Naive thymus-derived CD8-positive, alpha-beta T cell (primary cell): ENCODE measurements at places on chromosomes 12 and 14.
A peak's percentile ranks its signal among the peaks of the same experiment; 100 is the strongest.

DNA sequence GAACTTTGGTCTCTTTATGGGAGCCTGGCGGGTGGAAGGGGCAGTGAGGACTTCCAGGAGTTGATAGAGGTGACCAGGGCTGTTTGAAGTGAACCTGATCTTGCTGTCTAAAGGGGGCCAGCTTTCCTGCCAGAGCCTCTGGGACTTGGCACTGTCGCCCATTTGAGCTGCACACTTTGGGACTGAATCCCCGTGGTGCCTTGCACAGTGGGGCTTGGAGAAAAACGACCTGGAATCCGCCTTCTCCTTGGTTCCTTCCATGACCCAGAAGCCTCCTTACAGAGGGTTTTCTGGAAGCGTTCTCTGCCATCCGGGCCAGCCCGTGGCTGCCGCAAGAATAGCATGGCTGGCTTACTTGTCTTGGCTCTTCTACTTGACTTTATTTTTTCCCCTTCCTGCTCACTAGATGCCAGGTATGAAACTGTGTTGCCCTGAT is 2.0 kb downstream of the RFLNA start:
- no peak for DNase-seq

GRCh38 chr12:94416613-94417012 is 43.1 kb downstream of the CEP83 start:
- no peak for DNase-seq

DNA sequence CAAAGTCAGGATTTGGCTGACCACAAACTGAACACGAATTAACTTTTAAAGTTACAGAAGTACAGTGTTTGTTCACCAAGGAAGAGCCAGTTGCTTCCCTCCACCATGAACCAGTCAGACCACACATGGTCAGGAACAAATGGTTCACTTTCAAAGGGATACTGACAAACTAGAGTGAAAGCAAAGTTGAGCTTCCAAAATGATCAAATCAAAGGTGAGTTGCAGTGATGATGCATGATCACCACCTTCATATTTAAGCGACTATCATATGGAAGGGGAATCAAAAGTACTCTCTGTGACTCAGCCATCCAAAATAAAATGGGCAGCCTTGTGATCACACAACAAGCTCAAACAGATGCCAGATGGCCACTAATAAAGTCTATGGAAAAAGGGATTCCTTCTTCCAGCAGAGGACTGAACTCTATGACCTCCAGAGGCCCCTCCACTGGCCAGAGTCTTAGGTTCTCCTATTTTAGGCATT is 13.1 kb downstream of the NT5DC3 start:
- DNase-seq, result no peak

DNA sequence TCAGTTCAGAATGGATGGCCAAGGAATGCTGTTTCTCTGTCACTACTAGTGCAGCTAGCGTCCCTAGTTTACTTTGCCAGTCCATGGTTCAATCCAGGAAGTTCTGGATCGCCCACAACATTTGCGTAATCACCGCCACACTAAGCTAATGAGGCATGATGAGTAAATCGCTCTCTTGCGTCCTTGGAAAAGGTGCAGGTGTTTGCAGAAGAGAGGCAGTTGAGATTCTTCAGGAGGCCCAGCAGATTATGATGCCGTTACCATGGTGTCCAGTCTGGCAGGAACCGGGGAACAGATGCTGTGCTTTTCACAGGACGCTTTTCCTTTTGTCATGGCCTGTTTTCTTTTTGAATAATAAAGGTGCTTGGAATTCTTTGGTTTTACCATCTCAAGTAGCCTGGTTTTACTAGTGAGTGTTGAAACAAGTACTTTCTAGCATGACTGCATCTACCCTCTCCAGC is 9.0 kb downstream of the TPH2 start:
- DNase-seq, result no peak

GRCh38 chr12:53236443-53237111 is 4.6 kb upstream of the RARG start:
- DNase-seq, result peak; percentile 54

GRCh38 chr14:89397569-89398230 is 19.3 kb downstream of the FOXN3 start:
- no peak for DNase-seq

DNA sequence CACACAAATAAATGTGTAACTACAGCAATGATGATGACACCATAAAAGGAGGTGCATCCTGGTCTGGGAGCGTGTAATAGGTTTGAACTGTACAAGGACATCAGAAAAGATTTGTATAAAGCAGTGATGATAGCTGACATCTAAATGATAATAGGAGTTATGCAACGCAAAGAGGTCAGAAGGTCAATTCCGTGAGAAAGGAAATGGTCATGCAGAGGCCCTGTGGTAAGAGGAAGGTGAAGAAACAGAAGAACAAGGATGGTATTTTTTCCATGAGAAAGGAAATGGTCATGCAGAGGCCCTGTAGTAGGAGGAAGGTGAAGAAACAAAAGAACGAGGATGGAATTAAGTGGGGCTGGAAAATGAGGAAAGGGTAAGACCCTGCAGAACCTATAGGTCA is 106.7 kb upstream of the TMPO start:
- no peak for DNase-seq

DNA sequence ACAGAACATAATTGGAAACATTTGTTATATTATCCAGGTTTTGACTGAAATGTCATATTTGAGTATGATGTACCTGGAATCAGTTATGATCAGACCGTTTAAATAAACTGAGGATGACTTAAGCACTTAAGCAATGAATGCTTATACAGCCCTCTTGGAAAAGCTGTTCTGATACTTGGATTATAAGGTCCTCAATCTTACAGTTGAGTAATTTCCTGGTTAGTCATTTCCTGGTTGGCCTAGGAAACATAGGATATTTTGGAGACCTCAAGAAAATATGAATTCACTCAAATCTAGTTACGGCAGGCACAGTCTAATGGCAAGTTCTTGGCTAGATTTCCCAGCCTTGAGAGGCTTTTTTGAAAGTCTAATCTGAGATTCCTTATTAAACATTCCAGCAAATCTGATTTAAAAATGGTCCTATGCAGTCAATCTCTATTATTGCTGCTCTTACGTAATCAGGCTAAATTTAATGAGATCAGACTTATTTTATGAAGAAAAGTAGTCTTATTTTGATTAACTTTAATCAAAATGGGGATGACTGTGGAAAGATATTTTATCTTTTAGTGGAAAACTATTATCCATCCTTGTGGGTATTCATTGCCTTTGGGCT is 447.2 kb downstream of the SNAPC1 start:
- no peak for DNase-seq

GRCh38 chr12:93536111-93536765 is 36.2 kb upstream of the SOCS2 start:
- no peak for DNase-seq

- no peak for DNase-seq
Measured at GRCh38 chr14:105465209-105466031, 9.2 kb upstream of the CRIP2 start.

GRCh38 chr12:823028-823698 is 70.8 kb downstream of the WNK1 start:
- DNase-seq, result no peak

DNA sequence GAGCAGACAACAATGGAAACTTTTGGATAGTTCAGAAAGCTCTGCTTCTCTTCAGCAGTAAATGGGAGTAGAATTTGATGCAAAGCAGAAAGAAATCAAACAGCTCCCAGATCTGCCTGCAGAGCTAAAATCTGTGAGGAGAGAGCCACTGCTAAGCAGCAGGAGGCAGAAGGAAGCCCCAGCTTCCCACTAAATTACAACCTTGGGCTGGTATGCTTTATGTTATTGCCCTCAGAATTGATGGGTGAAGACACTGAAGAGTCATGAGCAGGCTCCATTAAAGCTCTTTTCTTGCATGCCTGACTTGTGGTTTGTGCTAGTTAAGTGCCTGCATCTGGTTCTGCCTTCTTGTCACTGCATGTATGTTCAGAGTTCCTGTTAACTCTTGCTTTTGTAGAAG is 8.4 kb downstream of the ZC2HC1C start:
- DNase-seq, result no peak

DNA sequence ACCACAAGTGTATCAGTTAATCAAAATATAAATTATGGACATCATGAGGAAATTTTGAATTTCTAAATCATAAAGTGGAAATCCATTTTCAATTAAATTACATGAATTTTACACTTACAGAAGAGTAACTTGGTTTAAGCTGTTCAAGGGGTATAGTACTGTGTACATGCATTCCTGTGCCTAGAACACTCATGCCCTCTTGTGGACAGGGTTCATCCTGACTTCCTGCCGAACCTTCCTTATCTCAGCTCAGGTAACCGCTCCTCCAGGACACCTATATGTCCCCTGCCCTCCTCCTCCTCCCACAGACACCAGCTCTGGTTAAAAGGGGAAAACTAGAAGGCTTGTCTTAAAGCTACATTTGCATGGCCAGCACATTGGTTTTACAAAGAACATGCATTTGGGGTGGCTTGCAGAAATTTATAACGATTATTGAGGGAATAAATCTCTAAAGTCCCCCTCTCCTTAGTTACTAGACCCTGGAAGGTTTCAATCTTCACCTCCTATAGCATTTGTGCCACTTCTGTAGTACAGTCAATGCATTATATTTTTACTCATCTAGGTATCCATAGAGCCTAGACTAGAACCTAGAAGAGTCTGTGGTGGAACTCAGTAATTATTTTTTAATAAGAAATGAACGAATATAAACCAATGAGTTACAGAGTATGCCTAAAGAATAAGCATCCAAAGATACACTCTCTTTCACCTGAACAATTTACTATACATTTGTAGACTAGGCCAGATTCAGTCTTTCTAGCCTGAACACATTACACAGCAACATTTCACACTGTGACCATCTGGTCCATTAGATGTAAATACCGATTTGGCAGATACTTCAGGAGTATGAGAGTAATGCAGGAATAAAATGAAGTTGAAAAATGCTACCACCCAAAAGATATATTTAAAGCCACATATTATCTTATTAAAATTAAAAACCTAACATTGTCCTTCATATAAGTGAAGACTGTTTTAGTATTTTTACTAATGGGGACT is 345.6 kb downstream of the PAWR start:
- no peak for DNase-seq

DNA sequence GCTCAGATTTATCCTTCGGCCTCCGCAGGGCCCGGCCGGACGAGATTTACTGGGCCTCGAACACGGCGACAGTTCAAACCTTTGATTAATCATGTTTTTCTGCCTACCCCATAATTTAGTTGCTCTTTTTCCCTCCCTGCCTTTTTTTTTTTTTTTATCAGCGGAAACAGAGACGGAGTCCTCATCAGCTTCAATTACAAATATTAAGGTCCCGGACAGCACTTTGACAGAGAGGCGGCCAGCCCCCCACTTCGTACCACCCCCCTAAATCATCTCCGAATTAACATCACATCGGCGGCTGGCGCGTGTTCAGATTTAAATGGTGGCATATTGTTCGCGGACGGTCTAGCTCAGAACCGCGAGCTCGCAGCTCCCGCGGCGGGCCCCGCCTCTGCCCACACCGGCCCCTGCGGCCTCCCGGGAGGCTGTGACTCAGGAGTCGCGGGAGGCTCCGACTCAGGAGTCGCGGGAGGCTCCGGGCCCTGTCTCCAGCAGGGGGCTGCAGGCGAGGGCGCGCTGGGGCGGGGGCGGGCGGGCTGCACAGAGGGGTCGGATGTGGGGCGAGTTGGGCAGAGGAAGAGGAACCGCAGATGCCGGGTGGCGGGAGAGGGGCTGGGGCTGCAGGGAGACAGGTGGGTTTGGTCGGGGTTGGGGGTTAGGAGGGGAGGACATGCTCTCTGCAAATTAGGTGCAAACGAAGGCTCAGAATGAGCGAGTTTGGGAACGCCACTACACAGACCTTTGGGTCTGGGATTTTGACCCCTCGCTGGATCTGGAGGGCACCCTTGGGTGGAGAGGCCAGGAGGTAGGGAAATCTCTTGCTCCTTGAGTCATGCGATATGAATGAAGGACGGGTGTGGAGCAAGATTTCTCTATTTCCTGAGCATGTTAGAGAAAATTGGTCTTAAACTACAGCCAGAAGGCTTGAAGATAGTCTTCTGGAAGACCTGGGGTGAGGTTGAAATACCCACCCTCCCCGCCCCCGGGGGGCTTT is 19.6 kb upstream of the ATP5MC2 start:
- peak; percentile 10 for DNase-seq

- no peak for DNase-seq
Measured at GRCh38 chr12:123608182-123608581, 6.3 kb downstream of the DDX55 start.

DNA sequence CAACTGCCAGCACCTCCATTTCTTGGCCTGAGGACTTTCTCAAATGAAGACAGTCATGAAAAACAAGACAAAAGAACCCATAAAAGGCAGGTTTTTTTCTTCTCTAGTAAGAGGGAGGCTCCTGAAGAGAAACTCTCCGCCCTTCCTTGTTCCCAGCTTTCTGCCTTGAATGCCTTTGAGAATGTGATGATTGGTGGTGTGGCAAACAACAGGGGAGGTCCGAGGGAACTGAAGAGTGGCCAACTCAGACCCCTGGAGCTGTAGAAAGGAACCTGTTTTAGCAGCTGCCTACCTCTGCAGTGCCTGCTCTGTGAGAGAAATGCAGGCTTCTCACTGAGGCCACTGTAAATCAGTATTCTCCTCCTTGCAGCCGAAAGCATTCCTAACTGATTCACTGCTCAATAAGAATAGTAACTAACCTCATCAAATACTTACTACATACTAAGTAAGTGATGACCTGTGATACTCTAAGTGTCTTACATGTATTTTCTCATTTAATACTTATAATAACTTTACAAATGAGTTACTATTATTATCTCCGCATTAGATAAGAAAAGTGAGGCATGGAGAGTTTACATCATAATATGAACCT is 16.7 kb upstream of the ERC1 start:
- no peak for DNase-seq

- DNase-seq, result no peak
Measured at GRCh38 chr12:39993268-39993667, 112.6 kb downstream of the SLC2A13 start.

- DNase-seq, result no peak
Measured at GRCh38 chr12:69929531-69929930, 104.5 kb downstream of the MYRFL start.

DNA sequence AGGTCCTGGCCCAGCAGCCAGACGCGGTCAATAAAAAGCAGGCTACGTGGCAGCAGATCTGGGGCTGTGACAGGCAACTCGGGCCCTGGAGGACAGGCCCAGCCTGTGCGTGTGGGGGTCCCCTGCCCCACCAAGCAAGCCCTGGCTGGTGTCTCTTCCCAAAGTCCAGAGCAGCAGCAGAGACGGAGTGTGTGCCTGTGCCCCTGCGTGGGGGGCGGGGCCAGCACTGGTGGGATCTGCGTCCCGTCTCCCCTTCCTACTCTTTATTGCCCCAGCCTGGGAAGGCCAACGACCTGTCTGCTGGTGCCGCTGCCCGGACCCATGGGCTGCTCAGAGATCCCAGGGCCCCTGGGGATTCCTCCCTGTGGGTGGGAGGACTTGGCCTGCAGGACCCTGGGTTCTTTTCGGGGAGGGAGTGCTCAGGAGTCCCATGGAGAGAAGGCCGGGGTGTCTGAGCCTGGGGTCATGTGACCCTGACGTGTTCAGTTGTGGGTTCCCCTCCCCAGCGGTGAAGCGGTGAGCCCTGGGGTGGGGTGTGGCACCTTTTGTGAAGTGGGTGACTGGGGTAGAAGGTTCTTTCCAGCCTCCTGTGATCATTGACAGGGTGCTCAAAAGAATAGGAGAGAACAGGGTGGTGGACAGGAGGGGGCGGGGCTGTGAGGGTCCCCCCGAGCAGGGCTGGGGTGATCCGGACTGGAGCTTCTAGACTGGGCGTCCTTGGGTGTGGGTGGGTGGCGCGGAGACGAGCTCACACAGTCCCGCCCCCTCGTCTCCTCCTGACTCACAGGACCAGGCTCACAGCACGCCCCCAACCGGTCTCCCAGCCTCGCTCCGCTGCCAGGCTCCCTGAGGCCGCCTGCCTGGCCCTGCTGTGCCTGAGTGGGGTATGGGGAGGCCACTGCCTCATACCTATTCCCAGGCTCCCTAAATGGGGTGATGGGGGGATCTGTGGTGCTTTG is 22.4 kb downstream of the ASPG start:
- no peak for DNase-seq

GRCh38 chr12:128033473-128033872 is 233.5 kb upstream of the TMEM132C start:
- DNase-seq, result no peak
